ENCODE measurements at places on chromosomes 12 and 14.

DNA sequence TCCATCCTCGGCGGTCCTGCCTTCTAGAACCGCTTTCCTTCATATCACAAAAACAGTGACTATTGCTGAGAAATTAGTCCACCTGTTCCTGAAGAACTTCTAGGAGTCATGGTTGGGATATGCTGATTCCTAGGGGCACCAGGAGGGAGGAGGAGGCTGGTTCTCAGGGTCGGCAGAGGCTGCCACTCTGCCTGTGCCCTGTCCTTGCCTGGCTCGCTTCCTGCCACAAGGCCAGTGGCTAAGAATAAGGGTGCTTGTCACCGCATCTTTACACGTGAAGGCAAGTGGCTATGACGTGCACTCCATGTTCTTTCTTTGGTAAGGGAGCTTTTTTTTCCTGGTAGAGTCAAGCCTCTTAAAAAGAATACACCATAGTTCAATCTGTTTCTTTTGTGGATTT is 18.7 kb upstream of the DGLUCY start:
- DNase-seq = no peak

DNA sequence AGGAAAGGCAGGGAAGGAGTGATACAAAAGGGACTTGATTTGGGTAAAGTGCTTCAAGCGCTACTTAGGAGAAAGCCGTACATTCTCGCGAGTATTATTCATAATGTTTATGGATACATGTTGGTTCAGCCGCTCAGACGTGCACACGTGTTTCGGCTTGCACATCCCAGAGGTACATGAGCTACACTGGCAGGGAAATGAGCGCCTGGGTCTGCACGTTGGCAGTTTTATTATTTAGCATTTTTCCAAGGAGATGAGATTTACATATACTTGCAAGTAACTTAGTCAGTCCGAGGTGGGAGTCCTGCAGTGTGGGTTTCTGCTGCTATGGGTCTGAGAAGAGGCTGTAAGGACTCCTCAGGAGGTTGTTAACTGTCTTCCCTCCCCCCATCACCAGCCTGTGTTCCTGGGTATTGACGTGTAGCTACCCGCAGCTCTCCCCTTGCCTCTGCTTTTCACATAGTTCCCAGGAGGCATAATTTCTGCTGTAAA is 1.5 kb downstream of the PRKCH start:
- DNase-seq = no peak

- DNase-seq = peak; percentile 80
Observed at GRCh38 chr12:115597157-115597712, 680.3 kb downstream of the MED13L start.

- DNase-seq = peak; percentile 87
Observed at GRCh38 chr12:96445691-96446583, 43.4 kb upstream of the CFAP54 start.

GRCh38 chr12:130879781-130880389 is 8.0 kb downstream of the RAN start:
- no peak for DNase-seq

DNA sequence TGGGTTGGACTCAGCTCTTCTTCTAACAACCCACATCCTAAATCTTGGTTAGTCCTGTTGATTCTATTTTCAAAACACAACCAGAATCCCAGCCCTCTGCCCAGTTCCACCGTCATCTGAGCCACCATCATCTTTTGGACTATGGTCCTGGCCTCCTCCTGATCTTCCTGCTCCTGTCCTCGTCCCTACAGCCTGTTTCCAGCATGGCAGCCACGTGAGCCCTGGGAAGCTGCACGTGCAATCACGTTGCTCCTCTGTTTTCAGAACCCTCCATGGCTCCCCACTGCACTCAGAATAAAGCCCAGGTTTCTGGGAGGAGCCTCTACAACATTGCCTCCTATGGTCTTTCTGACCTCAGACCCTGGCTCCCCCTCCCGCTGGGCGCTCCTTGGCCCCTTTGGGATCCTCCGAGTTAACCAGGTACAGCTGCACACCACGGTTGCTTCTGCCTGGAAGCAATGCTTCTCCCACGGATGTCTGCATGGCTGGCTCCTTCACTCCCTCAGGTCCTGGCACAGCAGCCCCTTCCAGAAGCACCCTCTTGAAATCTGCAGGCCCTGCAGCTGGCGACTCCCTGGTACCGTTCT is 44.5 kb downstream of the BEGAIN start:
- DNase-seq = no peak

GRCh38 chr14:70140614-70141013 is 48.1 kb downstream of the SLC8A3 start:
- DNase-seq = no peak

DNA sequence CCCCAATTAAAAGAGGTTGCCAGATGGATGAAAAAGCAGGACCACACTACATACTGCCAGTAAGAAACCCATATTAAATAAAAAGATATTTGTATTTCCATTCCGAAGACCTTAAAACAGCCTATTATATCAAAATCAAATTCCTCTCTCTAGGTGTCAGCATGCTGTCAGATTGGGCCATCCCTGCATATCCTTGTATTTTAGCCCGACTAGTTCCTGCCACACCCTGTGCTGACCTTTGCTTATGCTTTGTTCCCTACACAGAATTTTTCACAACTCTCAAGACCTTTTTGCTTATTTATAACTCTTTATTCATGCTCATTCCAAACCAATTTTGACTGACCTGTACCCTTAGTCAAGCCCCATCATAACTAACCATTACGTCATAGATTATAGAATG is 12.8 kb downstream of the GSKIP start:
- no peak for DNase-seq
